Purkinje cell (primary cell): ENCODE measurements at places on chromosomes 7 and 10. TPM values are rescaled to one million over a fixed set of nuclear protein-coding genes. Genes with fewer than 3 reads are reported as not detected.

LIPK gene
- not detected in 2 replicates for polyA plus RNA-seq

THSD7A gene
- 40.7 and 75.4 TPM in 2 replicates for polyA plus RNA-seq

MRPS33 gene
- 449 and 488 TPM in 2 replicates for polyA plus RNA-seq

HABP2 gene
- polyA plus RNA-seq, result not detected in 2 replicates

NEUROD6 gene
- 0.11 and 21.4 TPM in 2 replicates for polyA plus RNA-seq

CREM gene
- polyA plus RNA-seq, result 47.4 and 54.1 TPM in 2 replicates

MMRN2 gene
- polyA plus RNA-seq, result 0.46 and 0.52 TPM in 2 replicates

LHFPL3 gene
- 12.0 and 15.5 TPM in 2 replicates for polyA plus RNA-seq

LIPJ gene
- not detected in 2 replicates for polyA plus RNA-seq

PHKG1 gene
- 4.0 and 4.3 TPM in 2 replicates for polyA plus RNA-seq

MYO1G gene
- 0.31 TPM in 1 of 2 replicates, not detected in the other for polyA plus RNA-seq

APBB1IP gene
- not detected in 2 replicates for polyA plus RNA-seq

CPXM2 gene
- polyA plus RNA-seq, result 0.48 TPM in 1 of 2 replicates, not detected in the other

LRWD1 gene
- polyA plus RNA-seq, result 0.11 and 1.9 TPM in 2 replicates

PCDH15 gene
- 0.29 and 2.6 TPM in 2 replicates for polyA plus RNA-seq
